Suppressor macrophage treated with lipopolysaccharide for 1 hour (primary cell): ENCODE measurements at places on chromosomes 5 and 9.

DNA sequence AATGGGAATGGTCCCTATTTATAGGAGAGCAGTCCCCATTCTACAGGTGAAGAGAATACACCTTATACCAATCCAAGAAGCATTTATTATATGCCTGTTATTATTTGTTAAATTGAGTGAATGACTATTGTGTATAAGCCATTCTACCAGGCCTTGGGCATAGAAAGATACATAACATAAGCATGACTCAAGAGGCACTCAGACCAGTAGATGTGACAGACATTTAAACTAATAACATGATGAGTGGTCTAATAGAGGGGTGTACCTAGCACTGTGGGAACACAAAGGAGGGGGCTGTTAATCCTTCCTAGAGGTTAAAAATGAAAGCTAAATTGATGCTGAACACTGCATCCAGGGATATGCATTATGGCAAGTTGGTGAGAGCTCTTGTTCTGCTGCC, 145.0 kb upstream of the TNC start:
- DNase-seq: no peak

DNA sequence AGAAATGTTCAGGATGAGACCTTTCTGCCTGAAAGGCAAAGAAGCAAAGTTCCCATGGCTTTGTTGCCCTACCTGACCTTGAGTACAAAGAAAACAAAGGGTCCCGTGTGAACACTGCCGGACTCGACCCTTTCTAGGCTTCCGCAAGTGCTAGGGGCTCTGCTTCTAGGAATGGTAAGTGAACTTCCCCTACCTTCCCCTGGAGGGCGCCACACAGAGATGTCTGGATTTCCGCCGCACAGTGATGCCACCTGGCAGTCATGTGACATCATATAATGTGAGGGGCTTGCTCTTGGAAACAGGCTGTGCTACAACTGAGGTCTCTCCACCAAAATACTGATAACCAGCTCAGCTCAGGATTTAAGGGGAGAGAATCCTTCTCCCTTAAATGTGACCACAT, 56.6 kb downstream of the HSD17B3 start:
- DNase-seq: no peak

- DNase-seq: no peak
Observed at GRCh38 chr9:97564291-97565175, 63.1 kb downstream of the TMOD1 start.

- peak; percentile 30 for DNase-seq
Observed at GRCh38 chr5:60230456-60230855, 336.9 kb upstream of the PDE4D start.

GRCh38 chr9:19101203-19101602, 1.5 kb downstream of the HAUS6 start:
- DNase-seq: no peak

DNA sequence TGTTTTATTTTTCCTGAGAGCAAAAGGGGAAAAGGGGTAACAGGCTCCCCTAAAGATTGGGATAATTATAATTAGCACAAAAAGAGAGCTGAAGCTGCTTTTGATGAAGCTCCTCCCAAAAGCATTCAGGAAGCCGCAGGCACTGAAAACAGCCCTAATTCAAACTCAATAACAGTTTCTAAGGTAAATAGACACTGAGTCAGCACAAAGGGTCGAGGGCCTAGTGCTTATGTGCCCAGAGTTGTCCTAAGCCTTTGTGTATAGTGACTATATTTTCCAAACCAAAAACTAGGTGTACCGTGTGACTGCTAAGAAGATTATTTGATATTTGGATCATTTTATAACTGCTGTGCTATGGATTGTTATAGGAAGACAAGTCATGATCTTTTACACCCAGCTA, 67.7 kb downstream of the HMHB1 start:
- no peak for DNase-seq

GRCh38 chr9:32454280-32454679, 69.8 kb downstream of the ACO1 start:
- no peak for DNase-seq

- DNase-seq: no peak
Observed at GRCh38 chr9:6495466-6495865, 82.5 kb downstream of the UHRF2 start.

GRCh38 chr5:160312960-160313727, 780 bp upstream of the CCNJL start:
- no peak for DNase-seq

DNA sequence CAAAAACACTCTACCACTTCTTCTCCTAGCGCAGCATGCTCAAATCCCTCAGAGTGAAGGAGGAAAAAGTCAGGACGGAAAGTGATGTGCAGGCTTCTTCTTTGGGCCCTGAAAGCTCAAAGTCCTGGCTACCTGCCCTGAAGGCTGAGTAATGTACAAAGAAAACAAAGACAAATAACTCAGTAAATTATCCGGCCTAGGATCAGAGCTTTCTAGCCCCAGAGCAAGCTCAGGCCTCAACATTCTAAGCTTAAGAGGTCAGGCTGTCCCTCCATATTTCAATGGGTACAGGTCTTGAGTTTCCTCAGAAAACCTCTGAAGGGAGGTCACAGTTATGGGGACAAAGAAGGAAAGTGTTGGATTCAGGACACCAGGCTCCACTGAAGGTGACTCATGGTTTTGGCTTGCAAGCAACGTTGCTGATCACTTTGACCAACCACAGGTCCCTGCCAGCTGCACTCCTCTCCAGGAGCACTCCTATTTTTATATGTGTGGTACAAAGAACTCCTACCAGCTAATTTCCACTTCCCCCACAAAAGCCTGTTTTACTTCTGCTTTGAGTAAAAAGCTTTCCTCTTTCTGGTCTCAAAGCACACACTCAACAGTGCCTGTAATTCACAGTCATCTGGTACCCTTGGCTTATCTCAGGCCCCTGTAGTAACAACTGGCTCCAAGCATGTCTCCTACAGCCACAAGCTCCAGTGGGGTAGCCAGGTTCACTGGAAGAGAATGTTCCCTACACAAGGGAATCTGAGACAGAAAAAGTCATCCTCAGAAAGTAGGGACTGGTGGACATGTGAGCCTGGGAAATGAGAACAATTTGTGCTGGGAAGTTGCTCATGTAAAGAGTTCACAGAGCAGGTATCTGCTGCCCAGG, 115.7 kb downstream of the UGCG start:
- peak; percentile 82 for DNase-seq

DNA sequence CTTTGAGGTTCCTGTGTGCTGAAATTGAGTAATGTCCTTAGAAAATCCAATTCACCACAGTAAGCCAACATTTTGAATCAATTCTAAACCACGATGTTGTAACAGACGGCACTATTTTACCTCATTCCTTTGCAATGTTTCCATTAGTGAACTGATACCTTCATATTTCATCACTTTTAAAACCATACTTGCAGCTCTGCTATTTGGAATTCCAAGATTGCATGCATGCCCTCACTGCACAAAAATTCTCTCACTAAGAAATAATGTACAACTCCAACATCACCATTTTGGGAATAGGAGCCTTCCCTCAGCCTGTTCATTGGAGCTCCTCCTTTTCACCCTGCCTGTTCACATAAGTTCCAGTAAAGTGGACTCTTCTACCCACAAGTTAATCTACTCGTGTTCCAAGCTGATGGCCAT, 74.8 kb upstream of the TGFBR1 start:
- DNase-seq: peak; percentile 55

GRCh38 chr5:123937230-123937629, 425.3 kb downstream of the CSNK1G3 start:
- DNase-seq: peak; percentile 51

DNA sequence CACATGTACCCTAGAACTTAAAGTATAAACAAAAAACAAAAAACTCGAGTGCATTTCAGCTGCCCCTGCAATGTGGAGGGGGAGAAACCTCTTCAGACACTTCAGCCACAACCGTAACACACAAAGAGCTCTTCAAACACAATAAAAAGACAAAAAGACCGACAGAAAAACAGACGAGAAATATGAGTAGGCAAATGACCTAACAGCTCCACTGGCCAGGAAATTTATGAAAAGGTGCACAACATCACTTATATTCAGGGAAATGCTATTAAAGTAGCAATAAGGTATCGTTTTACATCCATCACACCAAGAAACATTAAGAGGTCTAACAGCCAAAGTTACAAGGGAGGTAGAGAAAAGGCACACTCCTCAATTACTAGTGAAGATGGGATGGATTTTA, 6.2 kb downstream of the ZBED3 start:
- no peak for DNase-seq

DNA sequence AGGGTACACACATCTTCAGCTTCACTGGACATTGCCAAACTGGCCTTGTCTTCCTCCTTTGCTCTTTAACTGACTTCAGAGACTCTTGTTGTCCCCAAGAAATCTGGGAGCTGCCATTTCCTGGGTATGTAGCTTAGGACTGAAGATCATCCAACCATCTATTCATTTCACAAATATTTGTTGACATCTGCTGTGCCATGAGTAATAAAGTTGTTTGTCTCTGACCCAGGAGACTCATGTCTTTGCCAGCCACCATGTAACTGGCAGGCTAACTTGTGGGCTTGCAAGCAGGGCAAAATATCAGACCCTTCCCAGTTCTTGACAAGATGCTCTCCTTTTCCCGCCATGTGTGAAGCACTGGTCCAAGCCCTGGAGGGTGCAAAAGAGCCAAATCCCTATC, 17.1 kb upstream of the TOR1B start:
- DNase-seq: no peak

GRCh38 chr5:103340717-103341388, 82.3 kb downstream of the MACIR start:
- DNase-seq: peak; percentile 42

- DNase-seq: no peak
Observed at GRCh38 chr9:5899292-5899691, 8.6 kb downstream of the MLANA start.

DNA sequence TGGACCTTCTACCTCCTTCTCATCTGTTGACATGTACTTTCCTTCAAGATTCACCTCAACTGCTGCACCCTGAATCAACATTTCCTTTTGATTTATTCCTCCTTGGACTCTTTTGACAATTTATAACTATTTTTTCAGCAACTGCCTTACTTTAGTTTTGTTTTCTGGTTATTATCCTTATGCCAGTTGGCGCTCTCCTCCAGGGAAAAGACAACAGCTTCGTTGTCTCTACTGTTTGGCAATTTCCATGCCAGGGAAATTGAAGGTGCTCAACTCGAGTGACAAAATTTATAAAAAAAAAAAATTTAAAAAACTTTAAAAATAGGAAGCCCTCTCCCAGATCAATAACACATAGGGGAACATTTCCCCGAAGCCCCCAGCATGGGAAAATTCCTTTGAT, 549.2 kb upstream of the DMAC1 start:
- DNase-seq: no peak

GRCh38 chr9:37284636-37285035, 137.9 kb upstream of the GRHPR start:
- DNase-seq: no peak

DNA sequence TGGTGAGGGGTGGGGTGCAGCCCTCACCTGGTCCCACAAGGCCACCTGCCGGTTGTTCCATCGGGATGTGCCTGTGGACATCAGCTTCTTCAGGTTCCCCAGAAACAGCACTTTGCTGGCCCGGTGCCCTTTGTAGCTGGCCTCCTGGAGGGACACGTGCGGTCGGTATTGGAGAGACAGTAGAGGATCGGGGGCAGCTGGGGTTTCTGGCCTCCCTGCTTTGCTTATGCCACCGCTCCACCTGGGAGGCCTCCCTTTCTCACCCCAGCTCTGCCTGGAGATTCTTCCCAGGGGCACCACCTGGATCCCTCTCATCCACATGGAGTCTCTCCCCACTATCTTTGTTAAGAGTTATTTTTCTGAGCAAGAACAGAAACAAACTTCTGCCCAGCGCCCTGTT, 13.1 kb upstream of the TRIM14 start:
- no peak for DNase-seq

DNA sequence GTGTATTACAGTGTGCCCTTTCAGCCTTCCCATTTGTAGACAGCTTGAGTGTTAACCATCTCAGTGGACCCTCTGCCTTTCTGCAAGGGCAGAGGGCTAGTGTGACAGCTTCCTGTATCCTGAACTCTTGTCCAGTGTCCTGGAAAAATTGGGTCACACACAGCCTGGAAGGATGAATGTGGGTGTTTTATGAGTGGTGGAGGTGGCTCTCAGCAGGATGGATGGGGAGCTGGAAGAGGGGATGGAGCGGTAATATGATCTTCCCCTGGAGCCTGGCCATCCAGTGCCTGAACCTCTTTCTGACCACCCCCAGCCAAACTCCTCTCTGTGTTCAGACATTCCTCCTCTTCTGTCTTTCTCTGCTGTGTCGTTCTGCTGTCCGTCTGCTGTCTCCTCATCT, 113.0 kb downstream of the KIF4B start:
- DNase-seq: no peak

GRCh38 chr9:92639124-92639523, 30.8 kb downstream of the IPPK start:
- no peak for DNase-seq

- DNase-seq: peak; percentile 76
Observed at GRCh38 chr5:115098041-115098702, 71.5 kb downstream of the TRIM36 start.

GRCh38 chr9:77128125-77128789, 49.1 kb upstream of the VPS13A start:
- no peak for DNase-seq

DNA sequence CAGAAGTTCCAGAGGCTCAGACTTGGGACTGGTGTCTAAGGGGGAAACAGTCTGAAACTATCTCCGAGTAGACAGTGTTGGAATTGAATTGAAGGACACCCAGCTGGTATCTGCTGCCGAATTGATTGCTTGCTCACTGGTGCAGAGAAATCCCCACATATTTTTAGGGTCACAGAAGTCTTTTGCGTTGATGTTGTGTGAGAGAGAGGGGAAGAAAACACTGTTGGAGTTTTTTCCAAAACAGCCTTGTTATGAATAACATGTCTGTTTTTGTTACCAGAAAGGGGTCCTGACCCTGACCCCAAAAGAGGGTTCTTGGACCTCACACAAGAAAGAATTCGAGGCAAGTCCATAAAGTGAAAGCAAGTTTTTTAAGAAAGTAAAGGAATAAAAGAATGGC, 81.3 kb downstream of the ALDH7A1 start:
- DNase-seq: no peak

DNA sequence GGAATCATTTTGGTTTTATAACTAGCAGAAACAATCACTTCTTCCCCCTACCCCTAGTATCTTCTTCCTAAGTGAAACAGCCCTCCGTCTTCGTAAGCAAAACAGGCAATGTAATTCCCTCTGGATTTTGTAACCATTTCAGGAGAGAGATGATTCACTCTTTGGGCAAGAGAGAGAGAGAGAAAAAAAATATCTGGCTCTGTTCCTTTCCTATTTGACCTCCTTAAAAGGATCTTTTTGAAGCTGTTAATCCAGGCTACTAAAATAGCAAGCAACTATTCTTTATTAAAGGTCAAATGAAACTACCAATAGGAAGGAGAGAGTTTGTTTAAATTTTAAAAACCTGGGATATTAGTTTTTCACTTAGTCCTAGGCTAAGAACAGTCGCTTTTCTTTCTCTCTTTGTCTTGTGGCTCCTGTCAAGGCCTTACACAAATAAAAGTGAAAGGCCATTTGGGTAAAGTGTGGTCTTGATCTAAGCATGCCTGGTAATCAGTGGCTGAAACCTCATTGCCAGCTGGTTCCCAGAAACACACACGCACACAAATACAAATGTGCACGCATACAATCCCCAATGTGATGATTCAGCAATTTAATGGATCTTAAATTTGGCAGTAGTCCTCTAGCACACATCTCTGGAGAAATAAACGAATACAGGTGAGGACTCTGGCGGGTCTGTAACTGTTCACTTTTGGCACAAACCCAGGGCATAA, 70.2 kb downstream of the PRUNE2 start:
- DNase-seq: no peak

GRCh38 chr5:51347704-51348103, 35.5 kb upstream of the ISL1 start:
- no peak for DNase-seq

- DNase-seq: no peak
Observed at GRCh38 chr9:19488721-19489120, 79.9 kb downstream of the ACER2 start.

GRCh38 chr9:131960851-131961495, 118.7 kb downstream of the MED27 start:
- DNase-seq: no peak
